Activated naive CD8-positive, alpha-beta T cell treated with anti-CD3 and anti-CD28 coated beads for 36 hours (primary cell): ENCODE measurements at places on chromosomes 16 and 17.

GRCh38 chr16:83224642-83225041, 583.1 kb upstream of the HSBP1 start:
- H3K27ac ChIP-seq = no peak overlapping the region
- no peaks in the 10 kb centered on the region for H3K4me1 ChIP-seq
- no peaks in the 10 kb centered on the region for H3K36me3 ChIP-seq
- DNase-seq = no peak
- peaks cover 6% of the 10 kb centered on the region for H3K27me3 ChIP-seq
- H3K4me3 ChIP-seq = no peak overlapping the region

GRCh38 chr16:10031473-10031872, 150.8 kb downstream of the GRIN2A start:
- no peak for DNase-seq
- no peaks in the 10 kb centered on the region for H3K36me3 ChIP-seq
- H3K27ac ChIP-seq = no peak overlapping the region
- no peak overlapping the region for H3K4me3 ChIP-seq
- H3K27me3 ChIP-seq = no peaks in the 10 kb centered on the region
- no peaks in the 10 kb centered on the region for H3K4me1 ChIP-seq

- H3K27me3 ChIP-seq = peaks cover 29% of the 10 kb centered on the region
- H3K36me3 ChIP-seq = peaks cover 2% of the 10 kb centered on the region
- peaks cover 2% of the 10 kb centered on the region for H3K4me1 ChIP-seq
- no peak for DNase-seq
Observed at GRCh38 chr16:19108409-19109287, 5.1 kb upstream of the ITPRIPL2 start.

DNA sequence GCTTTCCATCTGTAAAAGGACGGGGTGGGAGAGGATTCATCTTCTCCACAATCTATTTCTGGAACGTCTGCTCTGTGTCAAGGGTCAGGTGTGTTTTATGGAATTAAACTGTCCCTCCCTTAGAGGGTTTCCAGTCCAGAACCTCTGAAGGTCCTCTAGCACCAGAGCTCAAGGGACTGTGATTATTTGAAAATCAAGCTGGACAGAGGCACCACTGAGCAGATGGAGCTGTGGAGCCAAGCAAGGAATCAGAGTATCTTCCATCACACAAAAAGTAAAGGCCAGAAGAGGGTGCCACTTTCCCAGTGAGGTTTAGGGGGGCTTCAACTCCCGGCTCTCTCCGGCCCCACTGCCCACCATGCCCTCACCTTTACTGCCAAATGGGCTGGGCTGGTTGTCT, 6.8 kb downstream of the CACNG5 start:
- H3K36me3 ChIP-seq = no peaks in the 10 kb centered on the region
- no peak for DNase-seq
- no peak overlapping the region for H3K4me3 ChIP-seq

GRCh38 chr17:17824783-17825614, 11.8 kb downstream of the SREBF1 start:
- H3K27ac ChIP-seq = peak overlapping the region; percentile 93
- H3K4me1 ChIP-seq = peaks cover 78% of the 10 kb centered on the region
- H3K4me3 ChIP-seq = peak overlapping the region; percentile 72
- DNase-seq = no peak
- H3K36me3 ChIP-seq = peaks cover 39% of the 10 kb centered on the region

GRCh38 chr16:73505577-73505976, 457.6 kb upstream of the ZFHX3 start:
- no peak overlapping the region for H3K4me3 ChIP-seq
- H3K4me1 ChIP-seq = no peaks in the 10 kb centered on the region
- no peak for DNase-seq

DNA sequence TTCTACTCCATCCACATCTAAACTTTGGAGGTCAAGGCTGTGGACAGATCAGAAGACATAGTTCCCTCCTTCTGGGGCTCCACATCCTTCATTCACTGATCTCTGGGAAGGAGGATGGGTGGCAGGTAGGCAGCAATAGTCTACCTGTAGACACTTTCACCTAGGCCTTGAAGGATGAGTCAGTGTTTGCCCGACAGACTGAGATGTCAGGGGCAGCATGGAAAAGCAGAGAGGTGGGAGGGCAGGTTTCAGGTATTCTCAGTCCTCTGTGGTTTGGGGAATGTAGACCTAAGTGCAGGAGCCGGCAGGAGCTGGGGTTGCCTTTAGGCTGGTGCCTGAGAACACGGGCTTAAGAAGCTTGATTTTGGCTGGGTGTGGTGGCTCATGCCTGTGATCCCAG, 171.9 kb upstream of the ZNF267 start:
- peaks cover 31% of the 10 kb centered on the region for H3K4me1 ChIP-seq
- H3K27ac ChIP-seq = peak overlapping the region; percentile 98

- no peak for DNase-seq
- H3K36me3 ChIP-seq = no peaks in the 10 kb centered on the region
- no peak overlapping the region for H3K4me3 ChIP-seq
- no peaks in the 10 kb centered on the region for H3K27me3 ChIP-seq
- H3K27ac ChIP-seq = no peak overlapping the region
- peaks cover 8% of the 10 kb centered on the region for H3K4me1 ChIP-seq
Observed at GRCh38 chr17:32609884-32610650, 123.3 kb downstream of the CDK5R1 start.

- H3K27me3 ChIP-seq = peaks cover 10% of the 10 kb centered on the region
- H3K4me1 ChIP-seq = peaks cover 5% of the 10 kb centered on the region
- no peaks in the 10 kb centered on the region for H3K36me3 ChIP-seq
- no peak for DNase-seq
Observed at GRCh38 chr17:44906010-44906646, 6.9 kb upstream of the EFTUD2 start.

- H3K36me3 ChIP-seq = peaks cover 3% of the 10 kb centered on the region
- peaks cover 16% of the 10 kb centered on the region for H3K27me3 ChIP-seq
- H3K4me3 ChIP-seq = no peak within 1 kb of the TSS
- H3K4me1 ChIP-seq = no peaks in the 10 kb centered on the region
- no peak for DNase-seq
Observed at GRCh38 chr17:9821921-9822320, at the start of gene GSG1L2. TSS of gene GSG1L2 (minus strand) at chr17:9822079. CDS start at chr17:9822071, 8 bp downstream.

- H3K4me1 ChIP-seq = no peaks in the 10 kb centered on the region
- no peak for DNase-seq
- no peak overlapping the region for H3K4me3 ChIP-seq
Observed at GRCh38 chr16:79401157-79401556, 199.4 kb downstream of the MAF start.

DNA sequence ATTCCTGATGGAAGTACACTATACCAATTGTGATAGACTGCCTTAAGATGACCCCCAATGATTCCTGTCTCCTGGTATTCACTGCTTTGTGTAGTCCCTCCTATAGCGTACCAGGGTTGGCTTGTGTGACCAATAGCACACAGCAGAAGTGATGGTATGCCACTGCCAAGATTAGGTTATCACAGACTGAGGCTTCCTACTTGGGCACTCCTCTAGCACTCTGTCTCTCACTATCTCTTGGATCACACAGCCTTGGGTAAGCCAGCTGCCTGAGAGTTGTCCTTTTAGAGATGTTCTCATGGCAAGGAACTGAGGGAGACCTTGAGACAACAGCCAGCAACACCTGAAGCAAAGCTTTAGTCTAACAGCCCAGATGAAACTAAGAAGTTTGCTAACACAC, 12.7 kb upstream of the AMFR start:
- no peak overlapping the region for H3K4me3 ChIP-seq
- no peaks in the 10 kb centered on the region for H3K27me3 ChIP-seq
- DNase-seq = no peak
- no peak overlapping the region for H3K27ac ChIP-seq

DNA sequence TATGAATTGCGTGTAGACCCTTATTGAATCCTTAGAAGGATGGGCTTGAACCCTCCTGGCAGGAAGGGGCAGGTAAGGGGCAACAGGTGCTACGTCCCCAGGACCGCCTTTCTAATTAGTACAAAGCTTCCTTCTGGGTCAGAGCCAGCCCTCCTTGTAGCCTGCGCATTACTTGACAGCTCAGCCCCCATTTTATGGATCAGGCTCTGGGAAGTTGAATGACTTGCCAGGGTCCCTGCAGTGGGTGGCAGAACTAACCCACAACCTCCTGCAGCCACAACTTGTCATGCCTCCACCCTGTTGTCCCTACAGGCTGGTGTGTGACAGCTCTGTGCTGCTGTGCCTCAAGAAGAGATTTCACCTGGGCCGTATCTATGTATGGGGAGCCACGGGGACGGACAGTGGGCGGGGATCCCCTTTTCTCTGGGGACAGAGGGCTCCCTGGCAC, 2.7 kb downstream of the MYO15B start:
- H3K27ac ChIP-seq = no peak overlapping the region
- H3K27me3 ChIP-seq = no peaks in the 10 kb centered on the region
- H3K36me3 ChIP-seq = no peaks in the 10 kb centered on the region
- H3K4me1 ChIP-seq = peaks cover 3% of the 10 kb centered on the region

GRCh38 chr17:74125156-74125555, 78.3 kb upstream of the RPL38 start:
- no peaks in the 10 kb centered on the region for H3K4me1 ChIP-seq
- H3K27me3 ChIP-seq = peaks cover 23% of the 10 kb centered on the region
- no peaks in the 10 kb centered on the region for H3K36me3 ChIP-seq
- no peak overlapping the region for H3K27ac ChIP-seq

DNA sequence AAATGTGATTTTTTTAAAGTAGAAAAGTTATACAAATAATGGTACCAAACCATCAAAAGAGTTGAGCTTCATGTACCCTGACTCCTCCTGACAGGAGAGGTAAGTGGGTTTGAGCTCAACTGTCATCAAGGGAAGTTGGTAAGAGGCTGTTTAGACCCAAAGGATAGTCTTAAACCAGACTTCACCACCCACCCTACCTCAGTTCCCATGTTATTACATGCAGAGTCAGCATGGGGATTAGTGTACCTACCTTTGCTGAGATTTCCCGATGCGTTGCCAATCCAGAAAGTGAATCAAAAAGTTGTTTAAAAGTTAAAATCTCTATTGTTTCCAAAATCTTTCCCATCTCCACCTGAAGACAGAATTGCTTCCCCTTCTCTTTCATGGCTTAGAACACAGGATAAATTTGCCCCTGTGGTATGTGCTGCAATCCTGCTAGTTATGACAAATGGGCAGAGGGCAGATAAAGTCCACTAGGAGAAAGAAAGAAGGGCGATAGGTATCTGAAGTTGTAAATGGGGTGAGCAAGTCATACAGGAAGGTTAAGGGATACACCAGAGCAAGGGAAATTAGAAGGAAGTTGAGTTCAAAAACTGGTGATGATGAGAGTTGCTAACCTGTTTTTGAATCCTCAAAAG, 72.8 kb downstream of the NEUROD2 start:
- no peak overlapping the region for H3K4me3 ChIP-seq
- H3K4me1 ChIP-seq = peaks cover 14% of the 10 kb centered on the region
- no peak for DNase-seq
- no peaks in the 10 kb centered on the region for H3K27me3 ChIP-seq
- H3K36me3 ChIP-seq = peaks cover 4% of the 10 kb centered on the region

DNA sequence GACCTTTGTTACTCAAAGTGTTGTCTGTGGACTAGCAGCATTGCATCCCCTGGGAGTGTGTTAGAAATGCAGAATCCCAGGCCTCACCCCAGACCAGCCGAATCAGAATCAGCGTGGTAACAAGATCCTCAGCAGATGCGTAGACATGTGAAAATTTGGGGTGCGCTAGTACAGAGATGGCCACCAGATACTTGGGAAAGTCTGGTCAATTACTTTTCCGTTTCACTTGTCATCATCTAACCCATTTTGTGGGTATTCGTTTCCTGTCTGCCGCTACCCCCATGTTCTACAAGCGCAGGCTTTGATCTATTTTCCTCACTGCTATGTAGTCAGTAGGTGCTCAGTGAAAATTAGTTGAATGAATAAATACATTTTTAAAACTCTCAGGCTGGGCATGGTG, 33.1 kb upstream of the HERPUD1 start:
- no peaks in the 10 kb centered on the region for H3K36me3 ChIP-seq
- peaks cover 29% of the 10 kb centered on the region for H3K4me1 ChIP-seq
